ENCODE measurements at places on chromosomes 7 and 10.

DNA sequence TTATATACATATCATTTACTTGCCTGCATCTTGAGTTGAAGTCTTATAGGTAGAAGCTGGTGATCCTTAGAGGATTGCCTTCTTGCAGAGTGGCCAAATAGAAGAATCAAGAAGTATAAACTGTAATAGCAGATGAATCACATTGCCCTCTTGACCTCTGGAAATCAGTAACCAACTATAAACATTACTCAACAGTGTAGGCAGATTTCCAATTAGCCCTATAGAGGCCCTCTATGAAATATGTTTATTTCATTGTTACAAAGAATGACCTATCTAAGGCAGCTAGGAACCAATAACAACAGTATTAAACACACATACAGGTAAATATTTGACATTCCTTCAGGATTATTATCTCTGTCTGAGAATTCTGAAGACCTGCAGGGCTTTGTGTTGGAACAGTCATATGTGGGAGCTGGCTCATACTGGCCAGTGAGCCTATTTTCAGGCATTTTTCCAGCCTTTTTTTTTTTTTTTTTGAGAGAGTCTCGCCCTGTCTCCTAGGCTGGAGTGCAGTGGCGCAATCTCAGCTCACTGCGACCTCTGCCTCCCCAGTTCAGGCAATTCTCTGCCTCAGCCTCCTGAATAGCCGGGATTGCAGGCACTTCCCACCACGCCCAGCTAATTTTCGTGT, 7.2 kb upstream of the SRI start:
- no peak for DNase-seq

DNA sequence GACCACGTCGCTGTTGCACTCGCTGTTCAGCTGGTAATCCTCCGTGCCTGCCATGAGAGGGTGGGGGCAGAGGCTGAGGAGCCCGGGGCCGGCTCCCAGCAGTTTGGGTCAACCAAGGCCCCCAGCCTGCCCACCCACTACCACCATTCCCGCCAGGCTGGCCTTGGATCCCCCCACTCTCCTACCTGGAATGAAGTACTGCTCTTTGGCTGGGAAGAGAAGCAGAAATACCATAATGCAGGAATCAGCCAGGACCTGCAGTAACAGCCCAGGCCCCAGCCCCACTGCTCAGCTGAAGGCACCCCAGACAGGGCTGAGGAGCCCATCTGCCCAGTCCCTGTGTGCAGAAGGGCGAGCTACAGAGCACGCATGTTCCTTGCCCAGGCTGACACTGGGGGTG, 138.0 kb downstream of the SLIT1 start:
- no peak for DNase-seq

DNA sequence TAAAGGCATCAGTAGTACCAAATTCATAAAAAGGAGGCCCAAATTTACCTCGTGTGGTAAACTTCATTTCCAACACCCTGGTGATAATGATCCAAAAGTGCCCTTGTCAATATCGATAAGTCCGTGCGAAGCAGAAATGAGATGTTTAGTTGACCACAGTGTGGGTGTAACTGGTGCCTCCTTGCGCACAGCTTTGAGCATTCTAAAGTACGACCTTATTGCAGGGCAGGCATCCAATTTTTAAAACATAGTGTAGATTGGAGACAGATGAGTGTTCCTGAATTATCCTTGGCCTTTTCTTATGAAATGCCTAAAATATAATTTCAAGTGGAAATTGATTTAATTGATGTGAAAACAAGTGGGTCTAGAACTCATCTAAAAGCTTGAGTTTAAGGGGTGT, 248.4 kb downstream of the TRIL start:
- DNase-seq, result no peak

- DNase-seq, result no peak
Observed at GRCh38 chr7:127612263-127612662, 5.7 kb downstream of the PAX4 start.

GRCh38 chr7:146319629-146320028, 203.0 kb downstream of the CNTNAP2 start:
- no peak for DNase-seq

GRCh38 chr7:127815631-127816145, 163.7 kb downstream of the SND1 start:
- DNase-seq, result no peak

- no peak for DNase-seq
Observed at GRCh38 chr7:99947608-99948007, 18.2 kb upstream of the GJC3 start.

GRCh38 chr7:5679813-5680473, 101.5 kb downstream of the RNF216 start:
- no peak for DNase-seq

DNA sequence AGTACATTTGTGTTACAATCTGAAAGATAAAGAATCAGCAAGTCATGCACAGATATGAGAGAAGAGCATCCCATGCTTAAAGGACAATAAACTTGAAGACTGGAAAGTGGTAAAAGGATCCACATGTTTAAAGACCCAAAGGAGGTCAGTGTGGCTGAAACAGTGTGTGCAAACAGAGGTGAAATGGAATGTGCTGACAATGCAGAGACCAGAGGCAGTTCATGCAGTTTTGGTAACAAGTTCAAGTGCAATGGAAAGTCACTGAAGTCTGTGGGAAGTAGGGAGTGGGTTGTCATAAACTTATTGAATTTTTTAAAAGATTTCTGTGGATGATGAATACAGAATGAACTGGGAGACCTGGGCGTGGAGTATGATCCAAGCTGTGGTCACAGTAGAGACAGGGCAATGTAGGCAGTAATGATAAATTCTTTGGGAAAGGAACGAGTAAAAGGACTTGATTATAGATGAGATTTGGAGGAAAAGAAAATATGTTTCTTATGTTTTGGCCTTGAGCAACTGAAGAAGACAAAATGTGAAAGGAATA, 408.0 kb downstream of the HGF start:
- no peak for DNase-seq

GRCh38 chr10:72814099-72814790, 79.3 kb upstream of the OIT3 start:
- DNase-seq, result no peak

GRCh38 chr10:113960617-113961181, 83.0 kb upstream of the ADRB1 start:
- no peak for DNase-seq

- DNase-seq, result no peak
Observed at GRCh38 chr7:100464210-100464660, at the start of gene SPACDR. Gene SPACDR (minus strand): TSS chr7:100464260. CDS start chr7:100464025, 235 bp downstream.

DNA sequence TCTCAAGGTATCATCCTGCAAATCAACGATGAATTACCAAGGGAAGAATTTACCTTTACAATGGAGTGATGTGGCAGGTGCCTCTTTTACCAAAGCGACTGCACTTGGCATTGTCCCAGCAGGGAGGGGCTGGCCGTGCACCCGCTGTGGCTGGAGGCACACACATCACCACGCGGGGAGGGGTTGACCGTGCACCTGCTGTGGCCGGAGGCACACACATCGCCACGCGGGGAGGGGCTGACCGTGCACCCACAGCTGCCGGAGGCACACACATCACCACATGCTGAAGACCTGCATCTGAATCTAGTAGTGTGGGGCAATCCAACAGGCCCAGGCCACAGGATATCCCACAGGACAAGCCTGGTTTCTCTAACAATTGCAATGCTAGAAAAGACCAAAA, 493.5 kb downstream of the DNAJB6 start:
- DNase-seq, result peak; percentile 75

DNA sequence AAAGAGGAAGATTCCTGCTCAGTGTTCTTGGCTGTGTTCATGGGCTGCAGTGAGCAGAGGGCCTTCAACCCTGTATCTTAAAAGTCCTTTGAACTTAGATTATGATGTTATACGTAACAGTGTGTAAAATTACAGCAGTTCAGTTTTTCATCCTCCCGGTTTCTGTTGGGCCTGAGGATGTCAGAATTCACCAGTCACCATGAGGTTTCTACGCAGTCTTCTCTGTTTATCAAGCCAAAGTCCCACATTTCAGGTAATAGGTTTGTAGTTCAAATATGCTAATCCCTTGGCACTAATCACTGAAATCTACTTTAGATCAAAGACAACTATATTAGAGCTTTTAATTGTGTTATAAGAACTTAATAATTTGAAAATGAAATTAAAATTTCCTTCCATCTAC, 24.9 kb downstream of the PLEKHA8 start:
- no peak for DNase-seq

- no peak for DNase-seq
Observed at GRCh38 chr7:255721-256361, 34.1 kb upstream of the FOXL3 start.

DNA sequence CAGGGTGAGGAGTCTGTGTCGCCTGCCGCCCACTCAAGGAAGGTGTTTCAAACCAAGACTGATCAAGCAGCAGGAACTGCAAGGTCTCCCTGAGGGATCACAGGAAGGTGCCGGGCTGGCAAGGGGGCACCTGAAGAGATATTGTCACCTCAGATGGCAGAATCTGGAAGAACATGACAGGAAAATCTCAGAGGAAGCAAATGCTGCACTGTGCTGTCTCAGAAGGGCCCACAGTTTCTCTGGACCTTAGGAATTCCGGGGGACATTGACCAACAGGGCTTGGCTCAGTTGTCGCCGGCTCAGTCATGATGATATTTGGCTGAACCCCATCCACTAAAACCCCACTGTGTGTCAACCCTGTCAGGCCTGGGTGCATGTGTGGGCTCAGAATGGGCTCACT, 31.9 kb upstream of the GPR26 start:
- no peak for DNase-seq

DNA sequence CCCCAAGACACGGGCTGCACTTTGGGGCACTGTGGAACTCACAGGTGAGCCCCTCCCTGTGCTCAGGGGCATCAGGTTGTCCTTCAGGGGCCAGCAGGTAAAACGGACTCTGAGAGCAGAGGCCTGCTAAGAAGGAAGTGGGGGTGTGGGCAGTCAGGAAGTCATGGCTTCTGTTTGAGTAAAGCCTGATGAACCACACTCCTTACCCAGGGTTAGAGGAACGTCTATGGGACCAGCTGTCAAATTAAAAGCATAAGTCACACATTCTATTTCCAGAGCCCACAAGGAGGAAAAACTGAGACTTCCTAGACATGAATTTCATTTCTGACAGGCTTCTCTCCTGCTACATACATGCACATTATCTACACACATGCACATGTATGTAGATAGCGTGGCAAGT, 616.4 kb downstream of the SDK1 start:
- DNase-seq, result no peak

DNA sequence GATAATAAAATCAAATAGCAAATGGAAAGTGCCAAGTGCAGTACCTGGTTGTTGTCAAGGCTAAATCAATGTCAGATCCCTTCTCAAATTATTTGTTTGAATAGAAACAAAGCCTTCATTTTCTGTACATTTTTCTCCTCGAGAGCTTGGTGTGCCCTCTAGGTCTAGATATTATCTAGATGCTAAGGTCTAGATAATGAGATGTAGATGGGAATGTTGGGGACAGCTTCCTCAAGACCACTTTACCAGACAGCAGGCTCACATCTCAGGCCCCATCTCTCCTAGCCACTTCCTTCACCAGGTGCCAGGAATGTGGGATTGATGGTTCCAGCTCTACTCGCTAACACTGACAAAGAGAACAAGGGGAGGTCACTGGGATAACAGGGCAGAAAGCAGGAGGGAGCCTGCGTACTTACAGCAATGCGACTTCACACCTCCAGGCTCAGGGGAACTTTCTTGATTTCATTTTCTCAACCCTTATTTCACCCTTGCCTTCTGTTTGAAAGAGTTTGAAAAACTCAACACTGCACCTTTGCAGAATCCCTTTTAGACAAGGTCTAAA, 451.4 kb upstream of the VSTM2A start:
- DNase-seq, result no peak

- no peak for DNase-seq
Observed at GRCh38 chr10:11789306-11789705, 33.9 kb upstream of the PROSER2 start.

DNA sequence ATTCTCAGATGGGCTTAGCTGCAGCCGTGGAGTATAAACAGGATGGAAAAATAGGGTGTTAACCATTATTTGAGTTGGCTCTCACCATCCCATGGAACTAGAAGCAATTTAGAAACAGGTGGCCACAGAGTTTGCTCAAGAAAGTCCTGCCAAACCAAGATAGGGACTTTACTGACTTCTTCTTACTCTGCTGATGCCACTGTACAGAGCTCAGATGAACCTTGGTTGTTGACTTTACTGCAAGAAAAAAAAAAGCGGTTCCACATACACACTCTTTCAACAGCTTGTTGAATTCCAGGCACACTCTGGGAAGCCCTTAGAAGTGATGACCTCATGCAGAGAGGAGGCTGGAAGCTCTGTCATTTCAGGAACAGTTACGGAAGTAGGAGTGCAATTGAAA, 753.4 kb downstream of the NRG3 start:
- DNase-seq, result no peak

- no peak for DNase-seq
Observed at GRCh38 chr7:140484951-140485499, 5.7 kb upstream of the MKRN1 start.

- no peak for DNase-seq
Observed at GRCh38 chr7:99090771-99091542, 53.0 kb downstream of the SMURF1 start.

DNA sequence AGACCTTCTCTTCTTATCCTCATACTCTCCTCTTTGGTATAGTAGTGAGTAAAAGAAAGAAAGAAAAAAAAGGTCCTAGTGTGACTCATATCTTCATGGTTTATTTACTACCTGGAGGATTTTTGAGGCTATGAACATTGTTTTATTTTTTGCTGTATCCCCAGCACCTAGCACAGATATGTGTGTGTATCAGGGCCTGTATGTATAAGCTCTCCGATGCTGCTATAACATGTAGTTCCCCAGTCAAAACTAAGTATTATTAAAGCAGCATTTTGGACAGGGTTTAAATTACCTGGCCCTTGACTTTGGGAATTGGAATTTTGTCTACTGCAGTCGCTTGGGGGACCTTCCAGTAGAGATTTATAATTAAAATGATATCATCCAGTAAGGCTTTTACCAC, 46.3 kb downstream of the PYROXD2 start:
- DNase-seq, result no peak

DNA sequence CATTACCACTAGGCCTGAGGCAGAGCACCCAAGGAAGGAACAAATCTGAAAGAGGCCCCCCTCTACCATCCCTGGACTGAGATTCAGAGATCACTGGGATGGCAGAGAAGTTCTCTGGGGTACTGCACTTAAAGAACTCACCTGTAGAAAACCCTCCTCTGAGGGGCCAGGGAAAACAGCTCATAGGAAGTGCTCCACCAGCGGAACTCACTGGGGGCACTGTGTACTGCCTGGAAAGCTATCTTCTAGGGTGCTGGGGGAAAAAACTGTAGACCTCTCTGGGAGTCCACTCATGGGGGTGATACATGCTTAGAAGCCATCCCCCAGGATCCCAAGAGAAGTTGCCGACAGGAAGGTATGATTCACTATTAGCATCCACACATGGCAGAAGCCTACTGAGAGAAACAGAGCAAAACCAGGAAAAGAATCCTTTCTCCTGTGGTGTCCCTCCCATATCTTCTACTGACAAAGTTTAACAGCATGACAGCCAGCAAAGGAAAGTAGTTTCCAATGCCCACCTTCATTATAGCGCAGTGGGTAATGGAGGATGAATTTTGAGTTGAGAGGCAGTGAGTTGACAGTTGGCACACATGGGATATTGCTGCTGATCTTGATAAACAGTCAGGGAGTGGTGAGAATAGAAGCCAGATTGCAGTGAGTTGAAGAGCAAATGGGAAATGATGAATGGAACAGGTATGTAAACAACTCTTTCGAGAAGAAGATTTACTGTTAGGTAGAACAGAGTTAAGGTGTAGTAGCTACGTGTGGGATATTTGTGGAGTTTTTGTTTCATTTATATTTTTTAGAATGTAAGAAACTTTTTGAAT, 20.9 kb downstream of the ANKIB1 start:
- no peak for DNase-seq
